T-helper 17 cell (primary cell): ENCODE measurements at places on chromosomes 13 and 19.

DNA sequence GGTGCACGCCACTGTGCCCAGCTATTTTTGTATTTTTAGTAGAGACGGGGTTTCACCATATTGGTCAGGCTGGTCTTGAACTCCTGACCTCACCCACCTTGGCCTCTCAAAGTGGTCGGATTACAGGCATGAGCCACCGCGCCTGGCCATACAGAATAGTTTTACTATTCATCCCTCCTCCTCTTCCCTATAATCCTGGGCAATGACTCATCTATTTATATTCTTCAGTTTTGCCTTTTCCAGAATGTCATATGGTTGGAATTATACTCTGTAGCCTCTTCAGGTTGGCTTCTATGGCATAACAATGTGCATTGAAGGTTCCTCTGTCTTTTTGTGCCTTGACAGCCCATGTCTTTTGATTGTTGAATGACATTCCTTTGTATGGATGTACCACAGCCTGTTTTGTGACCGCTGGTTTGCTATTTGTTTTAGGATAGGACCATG, 22.2 kb upstream of the LRP3 start:
- no peak for DNase-seq

DNA sequence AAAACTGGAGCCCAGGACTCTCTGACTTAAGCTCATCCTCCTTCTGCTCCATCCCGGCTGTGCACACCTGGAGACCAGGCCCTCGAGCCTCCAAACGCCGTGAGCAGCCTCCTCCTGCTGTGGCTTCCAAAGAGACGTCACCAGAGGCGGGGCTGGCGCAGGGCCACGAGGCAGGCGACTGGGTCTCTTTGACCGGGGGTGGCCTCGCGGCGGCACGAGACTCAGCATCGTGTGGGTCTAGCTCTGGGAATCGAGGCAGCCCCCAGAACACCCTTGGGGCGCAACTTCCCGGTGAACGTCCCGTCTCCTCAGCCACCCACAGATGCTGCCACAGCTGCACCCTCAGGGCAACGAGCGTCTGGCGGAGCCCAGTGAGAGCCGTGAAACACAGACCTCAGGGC, 22.8 kb downstream of the RASA3 start:
- DNase-seq = no peak

DNA sequence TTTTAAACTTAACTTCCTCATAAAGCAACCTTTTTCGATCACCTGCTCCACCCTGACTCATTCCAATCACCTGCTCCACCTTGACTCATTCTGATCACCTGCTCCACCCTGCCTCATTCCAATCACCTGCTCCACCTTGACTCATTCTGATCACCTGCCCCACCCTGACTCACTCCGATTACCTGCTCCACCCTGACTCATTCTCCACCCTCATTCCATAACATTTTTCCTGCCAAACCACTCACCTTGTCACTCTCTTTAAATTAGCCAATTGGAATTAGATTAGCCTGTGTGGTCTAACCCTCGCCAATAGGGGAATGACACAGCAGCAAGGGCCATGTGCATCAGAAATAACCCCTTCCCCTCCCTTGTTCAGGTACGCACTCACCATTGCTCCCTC, 31.9 kb upstream of the ZNF83 start:
- no peak for DNase-seq

DNA sequence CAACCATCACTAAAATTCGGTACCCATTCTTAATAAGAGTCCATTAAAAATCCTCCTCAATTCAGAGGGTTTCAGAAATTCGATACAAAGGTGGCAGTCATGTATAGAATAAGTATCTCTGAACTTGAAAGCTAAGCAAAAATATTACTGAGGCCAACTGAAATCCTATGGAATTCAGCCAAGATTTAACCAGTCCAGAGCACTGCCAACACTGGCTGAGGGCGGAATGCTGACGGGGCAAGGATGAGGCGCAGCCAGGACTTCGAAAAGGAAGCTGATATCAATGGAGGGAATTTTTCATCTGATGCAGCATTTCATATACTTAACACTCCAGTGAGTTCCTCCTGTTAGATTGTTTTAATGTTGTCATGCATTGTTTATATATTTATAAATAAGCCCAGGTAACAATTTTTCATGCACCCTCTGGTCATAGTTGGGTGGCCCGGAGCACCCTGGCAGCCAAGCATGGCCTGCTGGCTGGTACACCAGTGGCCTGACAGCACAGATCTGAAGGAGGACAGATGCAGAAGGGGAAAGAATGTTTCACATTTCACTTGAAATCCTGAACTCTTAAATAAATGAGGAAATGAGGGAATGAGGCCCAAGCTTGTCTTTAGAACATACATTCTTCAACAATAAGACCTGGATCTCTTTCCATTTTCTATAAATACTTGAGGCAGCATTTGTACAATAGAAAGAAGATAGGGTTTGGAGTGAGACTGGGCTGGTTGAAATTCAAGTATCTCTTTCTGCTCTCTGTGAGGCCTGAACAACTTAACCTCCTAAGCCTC, 41.5 kb downstream of the WDFY2 start:
- no peak for DNase-seq

GRCh38 chr13:111873676-111874178, 193.2 kb upstream of the SOX1 start:
- no peak for DNase-seq

GRCh38 chr19:5850743-5851293, 431 bp downstream of the FUT3 start:
- DNase-seq = no peak

- DNase-seq = no peak
Measured at GRCh38 chr19:13803038-13803437, 7.8 kb downstream of the ZSWIM4 start.

DNA sequence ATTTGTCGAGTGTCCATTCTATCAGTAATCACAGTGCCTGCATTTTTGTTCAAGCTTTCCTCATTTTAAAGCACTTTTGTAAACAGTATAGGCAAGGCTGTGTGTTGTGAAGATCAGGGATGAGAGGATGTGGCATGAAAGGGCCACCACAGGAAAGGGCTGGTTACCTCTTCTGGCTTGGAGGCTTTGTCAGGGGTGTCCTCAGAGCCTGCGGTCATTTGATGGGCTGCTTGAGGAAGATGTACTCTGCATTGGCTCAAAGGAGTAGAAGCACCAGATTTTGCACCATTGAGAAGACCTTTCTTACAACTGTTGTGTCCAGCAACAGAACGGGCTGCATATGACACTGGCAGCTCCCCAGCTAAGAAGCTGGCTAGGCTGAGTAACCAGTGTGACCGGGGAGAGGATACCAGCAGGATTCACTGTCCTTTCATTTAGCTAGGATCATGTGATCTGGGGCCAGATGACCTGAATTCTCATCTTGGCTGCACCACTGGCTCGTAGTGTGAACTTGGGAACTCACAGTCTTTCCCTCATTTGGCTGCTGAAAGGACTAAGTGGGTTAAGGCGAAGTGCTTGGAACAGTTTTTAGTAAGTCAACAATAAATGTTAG, 380.2 kb downstream of the FGF9 start:
- no peak for DNase-seq

DNA sequence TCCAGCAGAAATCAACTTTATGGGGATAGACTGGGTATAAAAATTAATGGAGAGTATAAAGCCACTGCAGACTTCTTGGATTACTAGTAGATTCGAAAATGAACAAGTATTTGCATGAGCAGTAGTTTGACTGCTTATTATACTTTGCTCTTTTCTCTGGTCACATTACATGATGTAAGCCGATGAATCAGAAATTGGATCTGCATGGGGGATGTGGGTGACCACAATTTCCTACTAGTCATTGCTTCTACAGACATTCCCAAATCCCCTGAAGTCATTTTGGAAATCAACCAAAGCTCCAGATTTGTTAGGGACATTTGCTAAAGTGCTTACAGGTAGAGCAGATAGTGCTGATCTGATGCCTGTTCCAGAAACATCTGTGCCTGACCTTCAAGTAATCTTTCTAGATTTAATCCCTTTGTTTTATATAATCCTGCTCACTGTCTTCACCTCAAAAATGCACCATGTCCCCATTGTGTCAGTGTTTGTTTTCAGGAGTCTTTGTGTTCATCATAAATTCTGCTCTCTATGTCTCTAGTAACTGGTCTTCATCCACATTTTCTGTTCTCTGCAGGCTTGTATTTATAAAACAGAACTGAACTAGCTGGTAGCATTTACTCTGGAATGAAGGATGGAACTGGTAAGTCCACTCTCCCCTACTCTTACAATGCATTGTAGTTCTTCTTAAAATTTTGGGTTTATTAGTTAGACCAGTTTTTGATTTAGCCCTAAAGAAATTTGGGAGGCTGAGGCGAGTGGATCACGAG, 201.5 kb upstream of the CSNK1A1L start:
- DNase-seq = no peak

DNA sequence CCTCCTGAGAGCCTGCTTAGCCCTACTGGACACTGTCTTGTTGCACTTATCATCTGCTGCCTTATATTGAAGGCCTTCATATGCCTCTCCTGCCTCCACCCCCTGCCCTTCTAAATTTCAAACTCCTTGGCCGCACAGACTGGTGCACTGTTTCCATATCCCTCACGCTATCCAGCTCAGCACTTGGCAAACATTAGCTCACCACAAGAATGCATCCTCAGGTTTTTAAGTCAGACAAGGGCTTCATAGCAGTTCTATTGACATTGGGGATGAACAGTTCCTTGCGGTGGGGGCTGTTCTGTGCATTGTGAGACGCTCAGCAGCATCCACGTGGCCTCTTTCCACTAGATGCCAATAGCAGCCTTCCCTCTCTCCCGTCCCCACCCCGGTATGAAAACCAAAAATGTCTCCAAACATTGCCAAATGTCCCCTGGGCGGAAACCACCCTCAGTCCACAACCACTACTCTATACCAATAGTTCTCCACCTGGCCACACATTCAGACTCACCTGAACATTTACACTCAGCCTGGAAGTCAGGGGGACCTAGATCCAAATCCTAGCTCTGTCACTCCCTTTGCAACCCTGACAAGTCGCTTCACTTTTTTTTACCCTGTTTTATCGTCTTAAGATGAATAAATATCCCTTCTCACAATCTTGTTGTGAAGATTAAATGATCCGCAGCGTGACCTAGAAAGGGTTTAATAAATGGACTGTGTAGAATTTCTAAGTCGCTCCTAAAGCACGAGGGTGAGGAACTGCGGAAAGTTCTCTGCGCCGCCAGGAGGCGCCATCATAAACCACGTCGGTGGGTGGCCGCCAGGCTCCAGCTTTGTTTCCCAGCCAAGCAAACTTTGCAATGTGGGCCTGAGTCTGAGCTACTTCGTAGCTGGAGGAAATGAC, 3.6 kb upstream of the CEACAM3 start:
- DNase-seq = peak; percentile 13
